PC-3 (cell line): ENCODE measurements at places on chromosomes 1 and 21. TPM values are rescaled to one million over a fixed set of nuclear protein-coding genes. Genes with fewer than 3 reads are reported as not detected.

The ELAPOR1 gene
- 0.35 and 0.80 TPM in 2 replicates for total RNA-seq

The KIAA0319L gene
- 20.9 and 26.7 TPM in 2 replicates for total RNA-seq

DNA sequence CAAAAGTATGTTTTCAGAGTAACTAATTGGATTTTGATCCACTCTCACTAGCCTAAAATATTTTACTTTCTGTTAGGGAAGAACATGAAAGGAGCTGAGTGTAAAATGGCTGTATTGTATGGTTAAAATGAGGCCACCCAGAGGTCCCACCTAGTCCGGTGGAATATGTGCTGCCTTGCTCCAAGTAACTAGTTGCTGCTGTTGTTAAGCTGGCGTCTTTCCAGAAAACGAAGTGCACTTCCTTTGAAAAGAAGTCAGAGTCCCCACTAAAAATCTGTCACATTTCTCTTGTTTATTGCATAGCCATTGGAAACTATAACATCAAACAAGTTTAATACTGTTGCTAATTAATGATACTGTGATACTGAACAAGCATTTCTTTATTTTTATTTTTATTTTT lies 3.2 kb downstream of the SLC25A33 start:
- peak; percentile 34 for DNase-seq

The ZMYM1 gene
- 13.6 and 17.0 TPM in 2 replicates for total RNA-seq

The VWA5B1 gene
- not detected in 2 replicates for total RNA-seq

The AKR1A1 gene
- total RNA-seq, result 86.1 and 94.9 TPM in 2 replicates

The BTBD19 gene
- 0.58 and 4.3 TPM in 2 replicates for total RNA-seq

The CCSAP gene
- 9.5 and 9.7 TPM in 2 replicates for total RNA-seq

- DNase-seq, result no peak
Observed at GRCh38 chr1:16207318-16208269, 4.9 kb downstream of the ARHGEF19 start.

DNA sequence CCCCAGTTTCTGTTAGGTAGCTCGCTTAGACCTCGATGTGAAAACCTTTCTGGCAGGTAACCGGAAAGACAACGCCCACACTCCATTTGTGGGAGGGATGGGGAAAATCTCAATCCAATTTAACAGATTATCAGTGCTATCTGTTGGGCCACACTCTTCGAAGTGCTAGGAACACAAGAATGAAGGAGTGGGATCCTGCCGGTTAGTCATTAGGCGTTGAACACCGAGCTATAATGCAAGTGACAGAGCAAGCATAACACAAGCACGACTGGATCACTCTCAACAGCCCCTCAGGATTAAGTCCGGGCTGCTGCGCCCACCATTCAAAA lies 531 bp downstream of the SNIP1 start:
- DNase-seq, result no peak

DNA sequence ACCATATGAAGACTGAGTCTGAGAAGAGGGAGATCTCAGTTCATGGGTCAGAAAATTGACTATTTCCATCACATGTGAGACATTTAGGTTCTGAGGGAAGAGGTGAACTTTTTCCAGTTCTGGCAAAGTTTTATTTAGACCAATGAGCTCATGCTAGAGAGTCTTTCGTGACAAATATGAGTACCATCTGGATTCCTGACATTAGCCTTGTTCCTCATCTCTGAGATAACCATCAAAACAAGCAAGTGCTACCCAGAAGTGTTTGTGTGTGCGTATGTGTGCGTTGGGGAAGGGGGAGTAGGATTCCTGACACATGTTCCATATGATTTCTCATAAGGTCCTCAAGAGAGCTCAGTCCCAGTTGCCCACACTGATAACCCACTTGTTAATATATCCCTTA lies 120.6 kb downstream of the FASLG start:
- DNase-seq, result no peak

DNA sequence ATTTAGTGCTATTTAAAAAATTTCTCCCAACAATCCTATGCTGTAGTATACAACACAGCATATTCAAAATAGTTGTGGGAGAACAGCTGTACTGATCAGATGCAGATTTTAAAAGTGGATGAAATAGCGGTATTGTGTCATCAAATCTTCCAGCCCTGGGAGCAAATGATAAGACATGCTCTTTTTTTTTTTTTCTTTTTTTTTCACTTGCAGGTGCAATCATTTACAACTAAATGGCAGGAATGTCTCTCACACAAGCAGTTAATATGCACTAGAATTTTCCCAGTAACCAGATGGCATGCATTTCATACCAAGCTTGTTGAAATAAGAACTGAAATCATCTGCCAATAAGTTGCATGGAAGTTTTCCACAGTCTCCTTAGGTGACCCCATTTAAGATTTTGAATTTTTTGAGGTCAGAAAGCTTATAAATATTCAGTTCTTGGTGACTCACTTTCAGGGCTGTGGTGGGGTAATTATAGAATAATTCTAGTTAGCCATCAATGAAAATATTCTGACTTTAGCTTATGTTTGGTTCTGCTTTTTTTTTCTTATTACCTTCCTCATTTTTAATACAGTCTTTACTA lies 623.9 kb upstream of the NR5A2 start:
- DNase-seq, result no peak

GRCh38 chr21:46228345-46229051 lies at the start of gene LSS:
LSS (minus strand) TSS chr21:46228774; CDS start chr21:46228745, 29 bp downstream.
- DNase-seq, result peak; percentile 98

DNA sequence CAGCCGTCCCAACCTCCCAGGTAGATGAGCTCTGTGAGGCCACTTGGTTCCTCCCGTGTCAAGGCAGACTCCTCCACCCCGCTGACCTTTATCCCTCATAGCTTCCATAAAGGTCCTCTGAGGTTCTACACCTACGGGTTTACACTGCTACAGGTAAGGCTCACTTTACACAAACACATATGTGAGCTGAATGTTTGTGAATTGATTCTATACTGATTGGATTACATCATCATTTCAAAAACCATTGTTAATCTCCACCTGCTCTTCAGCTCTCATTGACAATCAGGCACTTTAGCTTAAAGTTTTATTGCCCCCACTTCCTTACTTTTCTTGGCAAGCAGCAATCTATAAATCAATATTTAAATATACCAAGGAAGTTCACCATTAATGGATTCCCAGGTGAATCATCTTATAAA lies 12.8 kb upstream of the RGS16 start:
- no peak for DNase-seq

DNA sequence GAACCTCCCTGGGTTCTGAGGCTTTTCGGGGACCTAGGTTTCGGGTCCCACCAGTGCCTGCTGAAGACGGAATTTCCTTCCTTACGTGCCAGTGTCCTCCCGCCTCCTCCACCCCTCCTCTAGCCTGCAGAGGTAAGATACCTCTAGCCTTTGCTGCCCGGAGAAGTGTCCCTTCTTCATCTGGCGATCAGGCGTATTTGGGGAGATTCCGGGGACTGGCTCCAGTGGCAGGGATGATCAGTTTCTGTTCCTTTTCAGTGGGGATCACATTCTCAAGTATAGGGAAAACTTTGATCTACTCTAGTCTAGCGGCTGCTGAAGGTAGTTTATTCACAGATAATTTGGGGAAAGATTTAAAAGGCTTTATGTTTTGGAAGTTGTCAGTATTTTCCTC lies 674 bp downstream of the CEP350 start:
- peak; percentile 14 for DNase-seq

GRCh38 chr1:228953207-228953606 lies 217.9 kb downstream of the RHOU start:
- DNase-seq, result no peak

- no peak for DNase-seq
Observed at GRCh38 chr1:7388141-7388487, 383.0 kb upstream of the VAMP3 start.
